ENCODE measurements at places on chromosomes 13 and 19. TPM values are rescaled to one million over a fixed set of nuclear protein-coding genes. Genes with fewer than 3 reads are reported as not detected.

ERICH4 gene
- total RNA-seq = not detected

PINLYP gene
- total RNA-seq = not detected

NLRP12 gene
- total RNA-seq = not detected

INSL3 gene
- total RNA-seq = not detected

ATP7B gene
- total RNA-seq = 1.6 TPM

HSPB6 gene
- 0.50 TPM for total RNA-seq

CEACAM7 gene
- total RNA-seq = not detected

SMIM24 gene
- total RNA-seq = not detected

HS6ST3 gene
- total RNA-seq = not detected

ZNF441 gene
- not detected for total RNA-seq

PSG4 gene
- total RNA-seq = 1.0 TPM

PPP5C gene
- 86.7 TPM for total RNA-seq

ACER1 gene
- total RNA-seq = not detected

FGF22 gene
- 0.62 TPM for total RNA-seq

COL4A1 gene
- 87.5 TPM for total RNA-seq

Data from A549 treated with CpdA at 1 μM for 4 hours (cell line).